Endothelial cell of umbilical vein (primary cell): ENCODE measurements at places on chromosomes 7 and 10.
A peak's percentile ranks its signal among the peaks of the same experiment; 100 is the strongest.

DNA sequence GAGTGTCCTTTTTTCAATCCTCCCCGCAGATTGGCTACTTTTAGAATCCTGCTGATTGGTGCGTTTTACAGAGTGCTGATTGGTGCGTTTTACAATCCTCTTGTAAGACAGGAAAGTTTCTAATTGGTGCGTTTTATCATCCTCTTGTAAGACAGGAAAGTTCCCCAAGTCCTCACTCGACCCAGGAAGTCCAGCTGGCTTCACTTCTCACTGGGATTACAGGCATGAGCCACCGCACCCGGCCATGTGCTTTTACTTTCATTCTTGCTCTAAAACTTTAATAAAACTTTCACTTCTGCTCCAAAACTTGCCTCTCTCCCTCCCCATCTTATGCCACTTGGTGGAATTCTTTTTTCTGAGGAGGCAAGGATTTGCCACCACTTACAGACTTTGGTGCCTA is 17.0 kb upstream of the WAPL start:
- DNase-seq: no peak

DNA sequence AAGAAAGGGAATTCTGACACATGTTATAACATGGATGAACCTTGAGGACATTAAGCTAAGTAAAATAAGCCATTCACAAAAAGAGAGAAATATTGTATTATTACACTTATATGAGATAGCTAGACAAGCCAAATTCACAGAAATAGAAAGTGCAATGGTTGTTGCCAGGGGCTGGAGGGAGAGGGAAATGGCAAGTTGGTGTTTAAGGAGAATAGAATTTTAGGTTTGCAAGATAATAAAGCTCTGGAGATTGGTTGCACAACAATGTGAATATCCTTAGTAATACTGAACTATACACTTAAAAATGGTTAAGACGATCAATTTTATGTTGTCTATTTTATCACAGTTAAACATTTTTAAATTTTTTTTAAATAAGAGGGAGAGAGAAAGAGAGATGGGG is 25.0 kb upstream of the ADD3 start:
- no peak for DNase-seq

GRCh38 chr7:19522486-19522885 is 186.4 kb downstream of the POLR1F start:
- DNase-seq: no peak

GRCh38 chr7:117619681-117620080 is 139.9 kb downstream of the CFTR start:
- DNase-seq: no peak

DNA sequence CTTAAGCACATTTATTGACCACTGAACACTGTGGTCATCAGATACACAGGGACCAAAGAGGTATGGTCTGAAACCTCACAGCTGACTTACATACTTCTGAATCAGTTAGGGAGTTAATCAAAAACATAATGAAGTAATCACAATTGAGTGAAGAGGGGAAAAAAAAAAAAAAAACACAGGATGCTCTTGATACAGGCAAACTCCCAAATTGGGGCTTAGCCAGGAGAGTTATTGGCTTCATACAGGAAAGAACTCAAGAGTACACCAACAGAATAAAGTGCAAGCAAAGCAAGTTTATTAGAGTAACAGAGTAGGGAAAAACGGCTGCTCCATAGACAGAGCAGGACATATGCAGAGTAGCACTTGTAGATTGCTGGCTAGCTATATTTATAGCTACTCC is 917.0 kb downstream of the CNTNAP2 start:
- DNase-seq: no peak

- DNase-seq: no peak
Measured at GRCh38 chr7:272108-272615, 17.8 kb upstream of the FOXL3 start.

DNA sequence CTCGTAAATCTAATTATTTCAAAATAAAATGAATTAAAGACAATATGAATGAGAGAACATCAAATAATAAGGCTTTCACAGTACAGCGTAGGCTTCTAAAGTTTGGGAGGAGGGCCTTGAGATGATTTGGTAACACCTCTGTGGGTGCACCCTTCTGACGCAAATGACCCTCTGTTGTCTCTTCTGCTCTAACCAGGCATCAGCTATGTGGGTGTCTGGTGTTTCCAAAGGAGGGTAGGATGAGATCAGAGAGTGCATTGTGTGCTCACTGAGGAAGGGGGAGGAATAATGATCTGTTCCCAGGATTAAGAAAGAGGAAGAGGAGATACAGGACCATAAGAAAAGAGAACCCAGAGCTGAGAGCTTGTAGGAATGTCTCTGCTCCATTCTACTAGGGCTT is 420.4 kb downstream of the SDK1 start:
- DNase-seq: no peak

- no peak for DNase-seq
Measured at GRCh38 chr10:58840840-58841435, 328.3 kb downstream of the BICC1 start.

GRCh38 chr10:35172146-35172545 is 45.5 kb downstream of the CREM start:
- no peak for DNase-seq

DNA sequence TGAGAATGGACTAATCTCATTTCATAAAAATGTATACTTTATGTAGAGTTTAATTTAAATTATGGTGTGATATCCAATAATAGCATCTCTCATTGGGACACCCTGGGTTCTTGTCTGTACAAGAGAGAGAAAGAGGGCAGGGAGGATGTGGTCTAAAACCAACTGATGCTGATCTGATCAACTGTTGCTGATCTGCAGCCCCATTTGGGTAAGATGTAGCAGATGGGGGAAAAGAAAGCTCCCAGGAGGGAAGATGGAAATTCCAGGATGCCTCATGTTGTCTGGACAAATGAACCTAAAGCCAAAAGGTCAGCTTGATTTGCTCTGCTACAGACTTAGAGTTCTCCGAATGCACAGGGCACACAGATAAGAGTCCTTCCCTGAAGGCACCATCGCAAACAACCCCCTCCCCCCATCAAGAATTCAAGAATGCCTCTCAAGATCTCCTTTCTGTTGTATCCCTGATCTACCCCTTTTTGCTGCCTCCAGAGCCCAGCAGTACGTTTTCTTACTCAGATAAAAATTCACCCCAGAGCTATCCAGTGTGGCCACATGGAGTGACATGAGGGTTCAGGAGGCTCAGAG is 171.4 kb upstream of the INHBA start:
- no peak for DNase-seq

DNA sequence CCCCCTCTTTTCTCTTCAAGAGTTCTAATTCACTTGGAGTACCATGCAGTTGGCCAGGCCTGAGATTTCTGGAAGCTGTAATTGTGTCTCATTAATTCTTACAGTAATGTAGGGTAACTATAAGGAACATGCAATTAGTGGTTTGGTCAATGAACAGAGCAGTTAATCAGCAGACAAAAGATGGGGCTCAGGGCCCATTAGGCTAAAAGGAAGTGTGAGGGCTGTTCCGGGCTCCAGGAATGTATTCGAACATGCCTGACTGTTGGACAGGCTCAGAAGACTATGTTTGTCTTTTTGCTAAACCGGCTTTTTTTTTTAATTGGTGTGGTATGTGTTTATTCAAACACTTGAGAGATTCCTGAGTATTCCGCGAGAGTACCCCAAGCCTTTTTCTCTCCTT is 42.5 kb upstream of the FZD8 start:
- no peak for DNase-seq

- no peak for DNase-seq
Measured at GRCh38 chr7:112714917-112715316, 75.3 kb downstream of the TMEM168 start.

- no peak for DNase-seq
Measured at GRCh38 chr7:125098377-125098970, 168.8 kb upstream of the POT1 start.

DNA sequence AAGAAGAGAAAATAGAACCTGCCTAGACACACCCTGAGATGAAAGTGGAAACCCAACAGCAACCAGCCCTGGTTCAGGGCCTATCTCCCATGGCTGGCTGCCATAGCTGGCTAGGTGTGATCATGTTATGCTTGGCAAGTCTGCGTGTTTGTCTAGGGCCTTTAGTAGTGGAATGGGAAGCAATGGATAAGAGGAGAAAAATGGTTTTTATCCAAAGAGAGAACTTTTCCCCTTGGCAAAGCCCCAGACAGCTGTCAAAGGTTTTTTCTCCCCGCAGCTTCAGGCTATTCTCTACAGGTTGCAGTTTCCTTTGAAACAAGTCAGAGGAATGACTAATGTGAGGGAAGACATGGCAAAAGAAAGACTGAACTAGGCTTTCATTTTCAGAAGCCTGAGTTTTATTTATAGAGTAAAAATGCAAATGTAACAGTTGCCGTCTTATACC is 161.5 kb downstream of the SEMA3D start:
- peak; percentile 68 for DNase-seq

GRCh38 chr10:66813122-66813521 is 112.7 kb upstream of the LRRTM3 start:
- DNase-seq: no peak

DNA sequence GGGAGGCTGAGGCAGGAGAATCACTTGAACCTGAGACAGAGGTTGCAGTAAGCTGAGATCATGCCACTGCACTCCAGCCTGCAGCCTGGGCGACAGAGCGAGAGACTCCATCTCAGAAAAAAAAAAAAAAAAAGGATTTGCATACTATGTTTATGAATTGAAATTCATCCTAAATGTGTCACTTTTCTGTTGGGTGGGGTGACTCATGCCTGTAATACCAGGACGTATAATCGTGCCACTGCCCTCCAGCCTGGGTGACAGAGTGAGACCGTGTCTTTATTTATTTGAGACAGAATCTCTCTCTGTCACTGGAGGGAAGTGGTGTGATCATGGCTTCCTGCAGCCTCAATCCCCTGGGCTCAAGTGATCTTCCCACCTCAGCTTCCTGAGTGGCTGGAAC is 5.8 kb downstream of the ZNF212 start:
- DNase-seq: no peak

- peak; percentile 15 for DNase-seq
Measured at GRCh38 chr10:55024713-55025112, 223.7 kb upstream of the PCDH15 start.

GRCh38 chr7:130322615-130323014 is 22.0 kb upstream of the CPA5 start:
- DNase-seq: no peak

DNA sequence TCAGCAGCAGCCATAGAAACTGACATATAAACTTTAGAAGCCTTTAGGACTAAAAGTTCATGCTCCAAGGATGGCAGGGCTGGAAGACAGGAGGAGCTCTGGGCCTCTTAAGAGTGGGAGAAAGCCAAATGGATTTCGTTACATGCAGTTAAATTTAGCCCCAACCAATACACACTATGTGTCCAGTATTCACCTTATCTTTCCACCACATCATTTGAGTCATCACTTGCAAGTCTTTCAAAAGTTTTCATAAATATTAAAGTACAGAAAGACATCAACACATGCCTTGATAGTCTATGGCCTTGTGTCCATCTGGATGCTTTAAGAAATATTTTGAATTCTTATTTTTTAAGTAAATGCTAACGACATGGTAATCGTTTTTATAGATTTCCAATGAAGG is 392.4 kb upstream of the LRRN3 start:
- no peak for DNase-seq

DNA sequence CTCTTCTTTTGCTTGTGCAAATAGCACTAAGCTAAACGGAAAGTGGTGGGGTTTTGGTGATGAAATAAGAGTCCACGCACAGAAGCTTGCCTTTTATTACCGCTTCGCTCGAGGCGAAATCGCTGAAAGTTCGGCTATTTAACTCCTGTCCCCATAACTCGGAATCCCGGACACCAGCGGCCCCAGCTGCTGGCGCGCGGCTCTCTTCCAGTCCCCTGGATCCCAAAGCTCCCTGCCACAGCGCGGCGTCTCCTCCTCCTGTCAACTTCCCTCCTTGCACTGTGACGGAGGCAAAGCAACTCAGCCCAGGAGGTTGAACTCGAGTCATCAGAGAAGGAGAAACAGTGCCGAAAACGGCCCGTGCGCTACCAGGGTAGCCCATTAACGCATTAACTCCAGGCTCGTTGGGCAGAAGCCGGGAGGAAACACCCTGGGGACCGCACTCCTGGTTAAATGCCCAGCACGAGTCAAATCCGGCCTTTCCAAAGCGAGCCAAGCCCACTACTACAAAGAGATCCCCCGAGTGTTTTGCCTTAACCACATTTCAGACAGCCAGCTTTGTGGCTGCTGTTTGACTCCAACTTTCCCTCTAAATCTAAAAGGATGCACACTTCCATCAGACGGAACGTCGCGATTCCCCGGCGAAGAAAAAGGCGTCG is 1.3 kb downstream of the SEMA3D start:
- DNase-seq: peak; percentile 69

DNA sequence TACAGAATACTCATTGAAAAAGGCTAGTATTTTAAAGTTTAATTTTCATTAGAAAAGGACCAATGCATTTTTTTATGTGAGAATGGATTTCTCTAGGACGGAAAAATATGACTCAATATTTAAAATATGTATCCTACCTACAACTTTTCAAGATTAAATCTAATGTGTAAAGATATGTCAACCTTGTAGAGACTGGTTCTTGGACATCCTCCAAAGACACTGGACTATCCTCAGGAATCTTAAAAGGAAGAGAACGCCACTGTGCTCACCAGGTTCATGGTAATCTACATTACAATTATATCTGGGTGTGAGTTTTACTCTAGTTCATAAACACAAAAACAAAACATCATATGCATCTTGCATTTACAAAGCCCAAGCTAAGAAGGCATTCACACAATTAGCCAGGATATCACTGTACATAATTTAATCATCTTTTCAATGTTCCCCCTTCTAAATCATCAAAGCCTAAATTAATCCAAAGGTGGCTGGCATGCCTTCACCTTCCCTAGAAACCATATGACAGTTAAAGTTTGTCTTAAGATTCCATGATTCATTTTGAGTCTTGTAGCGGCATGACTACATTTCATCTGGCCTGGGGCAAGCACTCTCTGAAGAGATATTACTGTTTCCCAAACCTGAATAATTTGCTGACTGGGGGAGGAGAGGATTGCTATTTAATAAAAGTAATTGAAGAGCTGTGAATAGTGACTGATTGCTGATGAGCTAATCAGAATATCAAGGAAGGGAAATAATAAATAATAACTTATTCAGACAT is 12.0 kb downstream of the SGCE start:
- no peak for DNase-seq

GRCh38 chr7:137950967-137951366 is 50.9 kb downstream of the CREB3L2 start:
- no peak for DNase-seq

GRCh38 chr7:104980841-104981671 is 32.9 kb upstream of the KMT2E start:
- peak; percentile 82 for DNase-seq

DNA sequence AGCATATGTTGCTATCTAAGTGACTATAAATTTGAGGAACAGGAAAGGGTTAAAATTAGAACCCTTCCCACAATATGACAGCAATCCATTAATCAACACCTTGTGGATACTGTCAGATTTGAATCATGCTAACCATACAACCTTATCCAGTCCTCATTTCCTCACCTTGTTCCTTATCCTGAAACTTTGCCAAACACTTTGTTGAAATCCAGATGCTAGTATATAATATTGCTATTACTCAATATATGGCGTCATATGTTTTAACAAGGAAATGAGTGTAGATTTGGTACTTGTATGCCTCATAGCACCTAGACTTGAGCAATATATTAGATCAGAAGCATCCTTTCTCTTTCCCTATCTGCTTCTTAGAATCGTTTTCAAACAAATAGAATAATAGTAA is 66.3 kb upstream of the SLC25A13 start:
- peak; percentile 87 for DNase-seq

- DNase-seq: no peak
Measured at GRCh38 chr7:132436121-132436520, 140.1 kb downstream of the PLXNA4 start.

GRCh38 chr10:34135515-34135914 is 679.6 kb downstream of the PARD3 start:
- no peak for DNase-seq

GRCh38 chr7:147182874-147183273 is 1066.3 kb downstream of the CNTNAP2 start:
- no peak for DNase-seq
